ENCODE measurements at places on chromosomes 5 and 9.

DNA sequence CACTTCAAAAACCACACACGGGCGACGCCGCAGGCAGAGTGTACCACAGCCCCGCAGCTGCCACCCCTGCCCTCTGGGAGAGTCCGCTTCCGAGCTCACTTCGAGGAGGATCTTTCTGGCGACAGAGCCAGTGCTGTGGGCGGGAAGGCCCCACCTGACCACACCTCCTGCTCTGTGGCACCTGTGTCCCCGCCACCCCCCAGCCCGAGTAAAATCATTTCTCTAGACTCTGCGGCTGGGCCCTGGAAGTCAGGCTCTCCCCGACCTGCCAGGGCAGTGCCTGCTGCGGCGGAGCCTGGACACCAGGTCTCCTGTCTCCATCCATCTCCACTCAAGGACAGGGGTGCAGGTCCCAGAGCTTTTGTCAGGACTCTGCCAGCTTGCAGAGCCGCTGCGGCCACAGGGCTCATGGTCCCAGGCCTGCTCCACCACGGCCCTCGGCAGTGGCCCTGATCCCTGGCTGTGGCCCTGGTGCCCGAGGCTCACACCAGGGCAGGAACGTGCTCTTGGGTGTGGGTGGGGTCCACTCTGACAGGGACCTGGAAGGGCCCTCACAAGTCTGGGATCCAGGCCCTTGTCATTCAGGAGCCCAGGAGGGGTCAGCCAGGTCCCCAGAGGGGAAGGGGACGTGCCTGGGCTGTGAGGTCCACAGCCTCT, 20.9 kb upstream of the CAMSAP1 start:
- no peak for DNase-seq

DNA sequence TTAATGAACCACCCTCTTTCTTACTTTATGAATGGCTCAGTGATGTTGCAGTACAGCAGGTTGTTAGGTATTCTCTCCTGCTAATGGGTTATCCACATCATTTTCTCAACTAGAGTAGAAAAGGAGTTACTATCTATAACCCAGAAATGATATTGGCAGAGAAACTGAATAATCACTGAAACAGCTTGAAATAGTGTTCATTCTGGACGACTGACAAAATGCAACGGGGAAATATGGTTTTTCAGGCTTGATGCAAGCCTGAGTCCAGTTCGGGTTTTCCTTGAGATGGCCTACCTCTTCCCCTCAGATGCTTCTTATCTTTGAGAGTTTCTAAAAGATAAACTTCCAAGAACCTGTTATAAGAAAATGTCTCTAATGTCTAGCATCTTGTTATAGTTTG, 187.3 kb downstream of the RAB3C start:
- no peak for DNase-seq

DNA sequence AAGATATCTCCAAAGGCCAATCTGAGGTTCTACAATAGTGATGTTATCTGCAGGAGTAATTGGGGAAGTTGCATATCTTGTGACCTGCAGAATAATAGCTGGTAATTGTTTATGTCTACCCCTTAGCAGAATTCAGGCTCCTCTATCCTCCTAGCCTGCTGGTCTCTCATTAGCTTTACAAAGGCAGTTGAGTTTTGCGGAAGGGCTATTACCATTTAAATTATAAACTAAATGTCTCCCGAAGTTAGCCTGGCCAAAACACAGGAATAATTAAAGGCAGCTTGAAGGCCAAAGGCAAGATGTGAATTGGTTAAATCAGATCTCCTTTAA, 168.7 kb downstream of the TTC39B start:
- DNase-seq: no peak

GRCh38 chr5:91177639-91178038, 205.5 kb downstream of the ARRDC3 start:
- DNase-seq: no peak
